ENCODE measurements at places on chromosomes 7 and 10.
A peak's percentile ranks its signal among the peaks of the same experiment; 100 is the strongest.

DNA sequence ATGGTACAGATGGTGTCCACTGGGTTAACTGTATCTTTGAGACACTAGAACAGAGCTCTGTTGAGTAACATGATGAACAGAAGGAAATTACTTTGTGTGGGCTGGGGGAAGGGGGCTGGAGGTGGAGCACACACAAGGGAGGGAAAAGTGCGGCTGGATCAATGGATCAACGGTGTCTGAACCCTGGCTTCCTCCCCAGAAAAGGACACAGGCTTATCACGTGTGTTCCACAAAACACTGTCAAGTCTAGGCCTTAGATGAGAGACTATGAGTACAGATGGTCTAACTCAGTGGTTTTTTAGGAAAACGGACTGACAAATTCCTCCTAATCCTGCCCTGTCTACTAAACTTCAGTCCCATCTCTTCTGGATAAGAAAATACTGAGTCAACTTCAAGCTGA is 27.8 kb downstream of the HSPB1 start:
- DNase-seq: no peak

- DNase-seq: peak; percentile 89
These were observed 12.6 kb upstream of the NRBF2 start for GRCh38 chr10:63120554-63120953.

DNA sequence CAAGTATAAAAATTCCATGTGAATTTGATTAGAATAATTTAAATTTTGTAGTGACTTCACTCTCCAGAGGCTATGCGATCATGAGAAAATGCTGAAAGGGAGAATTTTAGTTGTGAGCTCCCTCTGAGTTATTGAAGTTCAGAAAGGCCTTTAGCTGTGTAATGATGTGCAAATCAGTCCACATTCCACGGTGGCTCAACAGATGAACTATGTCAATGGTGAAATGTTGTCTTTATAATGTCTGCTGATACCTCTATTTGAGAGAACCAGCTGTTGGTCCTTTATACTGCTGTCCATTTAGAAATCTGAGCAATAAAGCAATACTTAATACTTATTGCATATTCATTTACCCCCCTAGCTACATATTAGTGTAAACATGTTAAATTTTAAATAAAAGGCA is 7.1 kb upstream of the ITGB8 start:
- peak; percentile 13 for DNase-seq

DNA sequence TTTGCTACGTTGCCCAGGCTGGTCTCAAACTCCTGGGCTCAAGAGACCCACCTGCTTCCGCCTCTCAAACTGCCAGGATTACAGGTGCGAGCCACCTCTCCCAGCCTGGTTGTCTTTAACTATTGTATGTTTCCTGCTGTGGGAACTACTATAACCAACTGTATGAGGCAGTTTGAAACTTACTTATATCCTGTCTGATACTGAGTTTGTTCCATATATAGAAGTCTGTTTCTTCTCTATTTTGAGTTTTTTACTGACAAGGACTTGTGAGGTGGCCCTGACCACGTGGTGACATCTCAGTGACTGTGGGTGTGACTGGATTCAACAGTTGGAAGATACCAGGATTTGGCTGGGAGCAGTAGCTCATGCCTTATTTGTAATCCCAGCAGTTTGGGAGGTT is 14.2 kb downstream of the FBH1 start:
- peak; percentile 9 for DNase-seq

- DNase-seq: no peak
These were observed 188.5 kb upstream of the AGR3 start for GRCh38 chr7:17070231-17070708.

DNA sequence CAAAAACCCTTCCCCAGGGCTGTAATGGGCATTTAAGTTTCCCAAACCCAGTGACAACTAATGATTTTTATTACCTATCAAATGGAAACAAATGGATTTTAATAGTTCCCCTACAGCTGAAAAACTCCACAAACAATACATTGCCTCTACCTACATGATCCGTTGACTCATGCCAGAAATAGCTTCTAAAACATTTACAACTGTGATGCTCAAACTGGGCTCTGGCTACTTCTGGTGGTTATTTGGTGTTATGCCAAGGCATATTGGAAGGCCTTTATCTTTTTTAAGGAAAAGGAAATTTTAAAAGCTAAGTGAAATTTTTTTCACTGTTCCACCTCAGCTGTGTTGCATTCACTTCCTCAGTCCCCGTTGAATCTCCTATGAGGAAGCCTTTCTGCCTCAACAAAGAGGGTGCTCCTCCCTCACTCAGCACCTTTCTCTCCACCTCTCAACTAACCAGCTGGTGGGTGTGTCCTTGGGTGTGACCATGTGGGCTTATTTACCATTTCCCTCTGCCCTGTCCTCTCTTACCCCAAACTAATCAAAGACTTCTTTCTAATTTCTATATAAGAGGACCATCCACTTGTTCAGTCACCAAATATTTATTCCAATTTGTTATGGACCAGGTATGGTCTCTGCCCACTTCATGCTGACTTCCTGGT is 82.9 kb downstream of the PRTFDC1 start:
- no peak for DNase-seq

DNA sequence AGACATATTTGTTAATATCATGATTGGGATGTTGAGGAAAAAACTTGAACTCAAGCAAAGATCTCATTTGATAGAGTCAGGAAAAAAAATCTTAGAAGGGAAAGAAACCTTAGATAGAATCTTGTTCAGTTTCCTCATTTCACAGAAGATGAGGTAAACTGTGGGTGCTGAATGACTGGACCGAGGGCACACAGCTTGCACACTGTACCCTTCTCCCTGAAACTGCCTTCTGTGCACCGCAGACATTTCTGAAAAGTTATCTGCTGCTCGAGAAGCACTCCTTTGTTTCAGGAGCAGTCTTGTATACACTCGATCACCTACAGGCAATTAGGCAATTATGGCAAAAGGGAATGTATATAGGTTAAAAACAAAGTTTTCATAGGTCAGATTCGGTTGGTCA is 167.4 kb downstream of the SKAP2 start:
- no peak for DNase-seq

DNA sequence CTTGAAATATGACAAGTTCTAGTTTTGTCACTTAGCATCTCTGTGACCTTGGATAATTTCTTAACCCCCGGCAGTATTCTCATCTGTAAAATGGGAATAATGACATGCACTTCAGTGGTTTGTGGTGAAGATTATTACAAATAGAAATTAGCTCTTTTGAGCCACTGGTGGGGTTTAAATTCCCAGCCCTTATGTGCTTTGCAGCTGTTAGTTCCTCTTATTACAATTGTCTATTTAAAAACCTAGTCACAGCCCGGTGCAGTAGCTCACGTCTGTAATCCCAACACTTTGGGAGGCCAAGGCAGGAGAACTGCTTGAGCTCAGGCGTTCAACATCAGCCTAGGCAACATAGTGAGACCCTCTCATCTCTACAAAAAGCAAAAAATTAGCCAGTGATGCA is 30.1 kb downstream of the CAV1 start:
- DNase-seq: no peak

DNA sequence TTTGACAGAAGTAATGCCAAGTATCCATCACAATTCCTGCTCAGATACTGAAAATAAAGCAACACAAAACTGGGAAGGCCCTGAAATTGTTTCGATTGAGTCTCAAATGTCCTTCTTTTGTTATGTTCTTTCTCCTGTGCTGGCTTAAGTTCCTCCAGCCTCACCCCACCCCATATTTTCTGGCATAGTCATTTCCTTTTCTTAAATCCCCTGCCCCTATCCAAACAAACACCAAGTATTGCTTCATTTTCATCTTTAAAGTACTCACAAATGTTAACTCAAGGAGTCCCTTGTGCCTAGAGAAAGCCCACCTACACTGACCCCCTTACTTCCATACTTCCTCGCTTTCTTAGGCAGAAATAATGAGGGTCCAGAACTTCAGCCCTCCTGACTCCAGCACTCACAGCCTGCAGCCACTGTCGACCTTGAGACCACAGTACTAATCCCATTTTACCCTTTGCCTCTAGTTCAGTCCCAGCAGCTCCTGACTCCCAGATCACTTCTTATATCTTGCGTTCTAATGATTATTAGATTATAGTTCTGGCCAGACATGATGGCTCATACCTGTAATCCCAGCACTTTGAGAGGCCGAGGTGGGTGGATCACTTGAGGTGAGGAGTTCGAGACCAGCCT is 73.2 kb upstream of the ST8SIA6 start:
- no peak for DNase-seq

DNA sequence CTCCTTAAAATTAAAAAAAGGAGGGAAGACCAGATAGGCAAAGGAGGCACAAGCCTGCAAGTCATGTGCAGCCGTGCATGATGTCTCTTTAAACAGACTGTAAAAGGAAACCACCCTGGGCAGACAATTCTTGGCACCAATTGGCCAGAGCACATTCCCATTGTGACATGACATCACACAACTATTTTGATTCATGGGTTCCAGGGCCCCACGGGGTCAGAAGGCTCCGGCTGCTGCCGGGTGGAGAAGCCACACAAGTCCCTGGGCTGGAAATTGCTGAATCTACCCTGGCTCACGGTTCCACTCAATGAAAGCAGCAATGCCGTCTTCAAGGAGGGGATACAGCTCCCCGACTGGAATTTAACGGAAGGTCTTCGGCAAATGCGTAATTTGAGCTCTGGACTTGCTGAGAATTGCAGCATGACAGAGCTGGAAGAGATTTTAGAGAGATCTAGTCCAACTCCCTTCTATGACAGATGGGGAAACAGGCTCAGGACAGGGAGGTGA is 140.5 kb downstream of the PRKAG2 start:
- peak; percentile 90 for DNase-seq

- no peak for DNase-seq
These were observed 229.5 kb downstream of the CNTNAP2 start for GRCh38 chr7:146346096-146346495.

DNA sequence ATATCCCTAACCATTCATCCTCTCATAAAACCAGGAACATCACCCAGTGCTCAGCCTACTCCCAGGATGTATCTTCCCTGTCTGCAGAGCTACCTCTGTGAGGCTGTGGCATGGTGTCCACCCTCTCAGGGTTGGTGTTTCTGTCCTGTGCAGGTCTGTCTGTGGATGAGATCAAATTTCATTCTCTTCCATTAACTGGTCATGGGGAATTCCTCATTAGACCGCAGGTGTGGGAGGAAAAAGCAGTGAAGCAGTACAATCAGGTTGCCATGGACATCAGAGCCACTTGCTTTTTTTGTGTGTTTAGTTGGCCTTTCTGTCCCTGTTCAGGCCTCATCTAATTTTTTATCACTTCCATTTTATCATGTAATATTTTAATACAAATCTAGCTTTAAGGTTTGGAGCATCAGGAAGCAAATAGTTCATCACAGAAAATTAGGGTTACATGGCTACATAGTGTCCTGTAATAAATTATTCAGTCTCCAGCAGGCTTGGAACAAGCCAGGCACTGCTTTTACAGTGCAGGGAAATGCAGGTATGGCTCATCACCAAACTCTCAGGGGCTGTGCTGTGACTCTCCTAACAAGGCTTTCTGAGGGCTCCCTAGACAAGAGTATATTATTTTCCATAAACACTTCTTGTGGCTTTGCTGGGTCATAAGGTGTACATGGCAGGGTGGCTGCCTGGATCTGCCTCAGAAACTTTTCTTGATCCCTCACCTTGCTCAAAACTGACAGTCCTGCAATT is 594.9 kb upstream of the IGFBP3 start:
- no peak for DNase-seq

DNA sequence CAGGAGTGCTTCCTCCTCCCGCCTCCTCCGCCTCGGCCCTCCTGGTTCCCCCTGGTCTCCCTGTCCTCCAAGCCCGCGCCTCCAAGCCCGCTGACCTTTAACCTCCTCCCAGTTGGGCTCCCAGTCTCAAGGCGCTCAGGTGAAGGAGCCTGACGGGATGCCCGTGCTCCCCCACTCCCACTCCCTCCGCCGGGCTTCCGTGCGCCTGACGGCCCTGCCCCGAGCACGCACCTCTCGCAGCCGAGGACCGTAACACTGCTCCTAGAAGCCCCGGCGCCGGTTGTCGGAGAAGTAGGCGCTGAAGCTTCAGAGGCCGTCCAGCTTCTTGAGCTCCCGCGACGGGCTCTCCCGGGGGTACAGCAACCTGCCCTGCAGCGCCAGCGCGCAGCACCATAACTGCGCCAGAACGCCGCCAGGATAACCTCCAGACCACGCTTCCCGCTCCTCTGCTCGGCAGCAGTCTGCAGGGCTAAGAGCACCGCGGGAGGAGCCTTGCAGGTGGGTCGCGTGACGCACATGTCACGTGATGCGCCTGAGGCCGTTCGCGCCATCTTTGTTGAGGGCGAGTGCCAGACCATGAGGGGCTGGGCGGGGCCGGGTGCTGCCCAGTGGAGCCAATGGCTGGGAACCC is 71.0 kb upstream of the ZNF479 start:
- DNase-seq: no peak

- no peak for DNase-seq
These were observed 64.6 kb upstream of the DOCK1 start for GRCh38 chr10:126840576-126841135.

DNA sequence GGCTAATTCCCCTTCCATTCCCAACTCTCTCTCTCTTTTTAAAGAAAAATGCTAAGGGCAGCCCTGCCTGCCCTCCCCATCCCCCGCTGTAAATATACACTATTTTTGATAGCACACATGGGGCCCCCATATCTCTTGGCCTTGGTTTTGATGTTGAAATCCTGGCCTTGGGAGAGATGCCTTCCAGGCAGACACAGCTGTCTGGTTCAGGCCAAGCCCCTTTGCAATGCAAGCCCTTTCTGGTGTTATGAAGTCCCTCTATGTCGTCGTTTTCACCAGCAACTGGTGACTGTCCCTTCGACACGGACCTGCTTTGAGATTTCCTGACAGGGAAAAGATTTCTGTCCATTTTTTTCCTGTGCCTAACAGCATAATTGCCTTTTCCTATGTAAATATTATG is 3.0 kb downstream of the ADRA2A start:
- DNase-seq: peak; percentile 17

DNA sequence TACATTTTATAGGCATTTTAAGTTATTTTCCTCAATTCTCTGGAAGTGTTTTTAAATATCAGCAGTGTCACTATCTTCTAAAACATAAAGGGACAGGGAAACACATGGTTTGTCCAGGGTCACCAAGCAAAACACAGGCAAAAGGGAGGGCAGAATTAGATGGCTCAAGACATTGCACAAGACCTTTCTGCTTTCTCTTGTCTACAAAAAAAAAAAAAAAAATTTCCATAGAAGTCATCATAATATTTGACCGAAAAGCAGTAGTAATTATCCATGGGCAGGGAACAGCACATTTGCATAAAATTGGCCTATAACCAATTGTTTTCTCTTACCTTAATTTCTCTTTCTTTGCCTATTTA is 703.1 kb upstream of the FZD8 start:
- DNase-seq: no peak

- peak; percentile 21 for DNase-seq
These were observed 72.8 kb upstream of the GLCCI1 start for GRCh38 chr7:7895754-7896153.

GRCh38 chr7:20795881-20796280 is 9.2 kb upstream of the SP8 start:
- DNase-seq: no peak

- peak; percentile 39 for DNase-seq
These were observed 11.9 kb downstream of the RGR start for GRCh38 chr10:84256510-84257342.

GRCh38 chr10:9172276-9172675 is 1117.8 kb downstream of the GATA3 start:
- no peak for DNase-seq

GRCh38 chr7:88200261-88200660 is 19.6 kb downstream of the SRI start:
- peak; percentile 54 for DNase-seq

GRCh38 chr7:28858206-28858605 is 99.9 kb downstream of the TRIL start:
- DNase-seq: no peak

All from muscle of leg (tissue), 16 donors.